ENCODE measurements at places on chromosomes 7 and 10. TPM values are rescaled to one million over a fixed set of nuclear protein-coding genes. Genes with fewer than 3 reads are reported as not detected.

DNA sequence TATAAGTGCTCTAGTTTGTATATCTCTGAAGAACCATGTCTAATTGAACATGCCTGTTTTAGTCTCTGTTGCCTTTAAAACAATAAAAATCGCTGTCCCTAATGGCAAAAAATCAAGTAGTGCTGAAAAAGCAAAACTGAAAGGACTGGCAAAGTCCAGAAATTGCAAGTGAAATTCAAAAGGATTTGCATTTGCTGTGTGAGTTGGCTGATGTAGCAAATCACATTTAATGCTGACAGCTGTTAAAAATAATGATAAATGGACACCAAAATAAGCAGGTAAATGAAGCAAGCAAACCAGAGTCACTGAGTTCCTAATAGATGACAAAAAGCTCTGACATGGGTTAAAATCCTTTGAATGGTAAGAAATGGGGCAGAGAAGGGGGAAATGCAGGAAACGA lies 874.1 kb downstream of the GRM8 start:
- no peaks in the 10 kb centered on the region for H3K4me1 ChIP-seq
- H3K4me3 ChIP-seq, result no peak overlapping the region
- no peaks in the 10 kb centered on the region for H3K36me3 ChIP-seq
- DNase-seq, result no peak
- peak overlapping the region; percentile 24 for H3K27ac ChIP-seq

GRCh38 chr10:96212911-96213310 lies 58.5 kb downstream of the BLNK start:
- H3K27me3 ChIP-seq, result no peaks in the 10 kb centered on the region
- no peak overlapping the region for H3K27ac ChIP-seq
- no peak for DNase-seq
- no peaks in the 10 kb centered on the region for H3K36me3 ChIP-seq
- no peaks in the 10 kb centered on the region for H3K4me1 ChIP-seq
- no peak overlapping the region for H3K4me3 ChIP-seq

DNA sequence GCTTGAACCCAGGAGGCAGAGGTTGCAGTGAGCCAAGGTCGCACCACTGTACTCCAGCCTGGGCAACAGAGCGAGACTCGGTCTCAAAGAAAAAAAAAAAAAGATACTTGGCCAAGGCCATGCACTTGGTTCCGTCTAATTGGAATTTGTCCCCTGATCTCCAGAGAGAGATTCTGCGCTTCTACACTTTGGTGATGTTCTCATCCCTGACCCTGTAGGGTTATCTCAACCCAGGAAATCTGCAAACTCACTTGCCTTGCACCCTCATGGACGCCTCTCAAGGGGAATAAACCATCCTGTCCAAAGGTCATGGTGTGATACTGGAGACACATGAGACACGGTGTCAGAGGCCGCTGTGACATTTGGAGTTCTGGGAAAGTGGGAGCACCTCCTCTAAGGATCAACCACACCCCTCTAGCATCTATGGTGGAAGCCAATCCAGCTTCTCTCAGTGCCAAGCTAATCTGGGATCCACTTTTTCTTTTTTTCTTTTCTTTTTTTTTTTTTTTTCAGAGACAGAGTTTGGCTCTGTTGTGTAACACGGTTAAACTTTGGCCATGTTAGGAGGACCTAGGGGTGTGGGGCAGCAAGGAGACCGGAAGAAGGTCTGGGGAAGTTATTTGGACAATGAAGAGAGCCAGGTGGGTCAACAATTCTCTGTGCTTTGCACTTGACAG lies 7.8 kb upstream of the POR start:
- no peaks in the 10 kb centered on the region for H3K27me3 ChIP-seq
- no peak overlapping the region for H3K4me3 ChIP-seq
- peaks cover 9% of the 10 kb centered on the region for H3K4me1 ChIP-seq
- no peak for DNase-seq
- no peaks in the 10 kb centered on the region for H3K36me3 ChIP-seq
- H3K27ac ChIP-seq, result peak overlapping the region; percentile 82

- H3K27ac ChIP-seq, result no peak overlapping the region
- H3K27me3 ChIP-seq, result peaks cover 4% of the 10 kb centered on the region
- DNase-seq, result no peak
- no peaks in the 10 kb centered on the region for H3K36me3 ChIP-seq
Measured at GRCh38 chr7:2479276-2480069, 3.3 kb upstream of the GRIFIN start.

- peaks cover 4% of the 10 kb centered on the region for H3K4me1 ChIP-seq
- no peak overlapping the region for H3K4me3 ChIP-seq
- no peak overlapping the region for H3K27ac ChIP-seq
Measured at GRCh38 chr7:8155836-8156235, 106.1 kb downstream of the ICA1 start.

DNA sequence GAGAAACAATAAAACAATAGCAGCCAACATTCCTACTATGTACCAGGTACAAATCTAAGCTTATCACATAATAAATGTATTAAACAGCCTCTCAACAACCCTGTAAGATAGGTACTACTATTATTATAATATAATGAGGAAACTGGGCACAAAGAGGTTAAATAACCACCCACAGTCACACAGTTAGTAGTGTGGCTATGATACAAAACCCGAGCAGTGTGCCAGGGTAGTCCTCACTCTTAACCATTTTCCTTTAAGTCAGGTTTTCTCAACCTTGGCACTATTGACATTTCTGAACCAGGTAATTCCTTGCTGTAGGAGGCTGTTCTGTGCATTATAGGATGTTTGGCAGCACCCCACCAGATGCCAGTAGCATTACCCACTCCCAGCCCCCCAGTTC lies 48.8 kb downstream of the DNAJC1 start:
- H3K36me3 ChIP-seq, result no peaks in the 10 kb centered on the region
- DNase-seq, result no peak
- H3K4me1 ChIP-seq, result peaks cover 1% of the 10 kb centered on the region
- H3K4me3 ChIP-seq, result no peak overlapping the region

DNA sequence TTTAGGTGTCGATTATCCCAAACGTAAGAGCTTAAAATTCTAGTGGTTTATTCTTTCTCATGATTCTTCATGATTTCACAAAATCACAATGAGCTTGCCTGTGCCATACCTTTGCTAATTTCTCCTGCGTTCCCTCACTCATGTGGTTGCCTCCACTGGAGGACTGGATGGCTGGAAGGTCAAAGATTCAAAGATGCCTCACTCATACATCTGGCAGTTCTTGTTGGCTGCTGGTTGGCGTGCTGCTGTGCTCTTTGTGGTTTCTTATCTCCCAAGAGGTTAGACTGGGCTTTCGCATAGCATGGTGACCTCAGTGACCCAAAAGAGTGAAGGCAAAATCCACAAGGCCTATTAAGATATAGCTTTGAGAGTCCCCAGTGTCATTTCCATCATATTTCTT lies 877.6 kb upstream of the AUTS2 start:
- peaks cover 6% of the 10 kb centered on the region for H3K27me3 ChIP-seq
- DNase-seq, result no peak

DNA sequence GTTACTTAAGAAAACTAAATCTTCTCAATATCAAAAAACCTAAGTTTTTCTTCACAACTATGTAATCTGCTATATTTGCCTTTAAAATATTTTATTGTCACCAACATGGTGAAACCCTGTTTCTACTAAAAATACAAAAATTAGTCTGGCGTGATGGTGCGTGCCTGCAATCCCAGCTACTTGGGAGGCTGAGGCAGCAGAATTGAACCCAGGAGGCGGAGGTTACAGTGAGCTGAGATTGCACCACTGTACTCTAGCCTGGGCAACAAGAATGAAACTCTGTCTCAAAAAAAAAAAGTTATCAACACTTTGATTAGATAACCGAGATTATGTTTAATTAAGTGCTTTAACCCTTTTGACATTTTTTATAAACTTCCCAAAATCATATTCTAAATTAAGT lies 28.3 kb upstream of the CLDN4 start:
- H3K27me3 ChIP-seq, result peaks cover 23% of the 10 kb centered on the region
- H3K4me1 ChIP-seq, result no peaks in the 10 kb centered on the region
- DNase-seq, result no peak
- no peak overlapping the region for H3K27ac ChIP-seq
- H3K36me3 ChIP-seq, result no peaks in the 10 kb centered on the region

DNA sequence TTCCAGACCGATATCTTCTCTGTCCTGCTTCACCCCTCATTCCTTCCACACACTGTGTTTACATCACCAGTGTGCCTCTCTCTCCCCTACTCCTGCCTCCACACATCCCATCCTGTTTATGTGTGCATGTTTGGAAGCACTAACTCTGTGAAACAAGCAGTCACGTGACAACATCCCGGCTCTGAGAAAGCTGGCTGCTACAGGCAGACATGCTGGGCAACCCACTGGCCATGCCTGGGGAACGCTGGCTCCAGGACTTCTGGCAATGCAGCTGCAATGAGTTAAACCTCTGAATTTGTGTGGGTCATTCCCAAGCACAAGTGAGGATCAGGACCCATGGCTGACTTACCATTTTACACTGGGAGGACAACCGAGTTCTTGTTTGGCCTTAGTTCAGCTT lies 74.0 kb downstream of the WNT2 start:
- H3K4me3 ChIP-seq, result no peak overlapping the region
- no peak overlapping the region for H3K27ac ChIP-seq
- H3K36me3 ChIP-seq, result no peaks in the 10 kb centered on the region
- H3K4me1 ChIP-seq, result peaks cover 1% of the 10 kb centered on the region

GRCh38 chr7:4017785-4018184 lies 664.3 kb upstream of the FOXK1 start:
- no peak overlapping the region for H3K4me3 ChIP-seq
- no peak for DNase-seq
- H3K36me3 ChIP-seq, result peaks cover 50% of the 10 kb centered on the region
- no peaks in the 10 kb centered on the region for H3K27me3 ChIP-seq
- H3K27ac ChIP-seq, result no peak overlapping the region
- H3K4me1 ChIP-seq, result no peaks in the 10 kb centered on the region

GRCh38 chr7:106365252-106366005 lies 80.6 kb upstream of the NAMPT start:
- DNase-seq, result no peak
- H3K4me1 ChIP-seq, result no peaks in the 10 kb centered on the region
- H3K27me3 ChIP-seq, result peaks cover 12% of the 10 kb centered on the region
- H3K36me3 ChIP-seq, result no peaks in the 10 kb centered on the region

DNA sequence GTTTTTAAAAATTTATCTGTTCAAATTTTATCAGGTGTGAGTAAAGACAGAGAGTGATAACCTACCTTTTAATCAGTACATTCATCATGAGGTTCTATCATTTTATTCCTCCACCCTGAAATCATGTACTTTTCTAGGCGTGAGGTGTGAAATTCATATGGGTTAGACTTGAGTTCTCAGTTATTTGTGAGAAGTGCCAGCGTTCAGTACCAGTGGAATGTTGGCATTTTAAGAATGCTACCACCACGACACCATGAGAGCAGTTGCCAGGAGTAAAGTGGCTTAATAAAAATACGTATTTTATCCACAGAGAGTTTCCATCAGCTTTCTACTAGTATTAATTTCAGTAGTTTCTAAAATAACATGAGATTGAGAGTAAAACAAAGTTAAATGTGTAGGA lies 104.1 kb upstream of the FERD3L start:
- H3K27me3 ChIP-seq, result no peaks in the 10 kb centered on the region
- DNase-seq, result no peak
- no peaks in the 10 kb centered on the region for H3K36me3 ChIP-seq

- no peak overlapping the region for H3K4me3 ChIP-seq
- no peak overlapping the region for H3K27ac ChIP-seq
- peaks cover 33% of the 10 kb centered on the region for H3K27me3 ChIP-seq
- DNase-seq, result no peak
Measured at GRCh38 chr7:282621-283020, 7.3 kb upstream of the FOXL3 start.

DNA sequence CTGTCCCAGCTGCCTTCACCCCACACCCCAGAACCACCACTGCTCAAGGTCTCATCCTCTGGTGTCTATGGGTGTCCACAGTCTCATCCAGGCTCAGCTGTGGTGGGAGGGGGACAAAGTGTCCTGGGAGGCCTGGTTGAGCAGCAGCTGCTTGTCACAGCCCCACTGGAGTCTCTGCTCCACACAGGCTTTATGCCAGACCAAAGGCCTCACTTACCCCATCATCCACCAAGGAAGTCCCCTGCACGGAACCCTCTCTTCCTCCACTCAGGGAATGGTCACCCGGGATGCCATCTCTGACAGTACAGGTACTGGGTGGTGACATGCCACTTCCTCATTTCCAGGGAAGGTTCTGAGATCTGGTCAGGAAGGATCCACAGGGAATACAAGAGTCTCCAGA lies 925.4 kb upstream of the ZNF722 start:
- H3K27me3 ChIP-seq, result no peaks in the 10 kb centered on the region
- H3K27ac ChIP-seq, result no peak overlapping the region
- no peaks in the 10 kb centered on the region for H3K4me1 ChIP-seq
- no peak for DNase-seq
- H3K4me3 ChIP-seq, result no peak overlapping the region
- H3K36me3 ChIP-seq, result peaks cover 8% of the 10 kb centered on the region

DNA sequence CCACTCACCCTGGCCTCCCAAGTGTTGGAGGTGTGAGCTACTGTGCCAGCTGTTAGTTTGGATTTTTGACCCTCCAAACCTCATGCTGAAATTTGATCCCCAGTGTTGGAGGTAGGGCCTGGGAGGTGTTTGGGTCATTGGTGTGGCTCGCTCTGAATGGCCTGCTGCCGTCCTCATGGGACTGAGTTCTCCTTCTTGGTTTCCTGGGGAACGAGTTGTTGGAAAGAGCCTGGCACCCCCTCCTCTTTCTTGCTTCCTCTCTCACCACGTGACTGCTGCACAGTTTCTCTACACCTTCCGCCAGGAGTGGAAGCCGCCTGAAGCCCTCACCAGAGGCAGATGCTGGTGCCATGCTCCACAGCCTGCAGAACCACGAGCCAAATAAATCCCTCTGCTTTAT lies 253.5 kb downstream of the PHTF2 start:
- H3K27me3 ChIP-seq, result no peaks in the 10 kb centered on the region
- H3K4me3 ChIP-seq, result no peak overlapping the region
- H3K27ac ChIP-seq, result peak overlapping the region; percentile 43

- peaks cover 15% of the 10 kb centered on the region for H3K4me1 ChIP-seq
- no peaks in the 10 kb centered on the region for H3K27me3 ChIP-seq
- no peak overlapping the region for H3K4me3 ChIP-seq
- no peak overlapping the region for H3K27ac ChIP-seq
- H3K36me3 ChIP-seq, result no peaks in the 10 kb centered on the region
Measured at GRCh38 chr7:29457141-29457561, 106.5 kb upstream of the PRR15 start.

DNA sequence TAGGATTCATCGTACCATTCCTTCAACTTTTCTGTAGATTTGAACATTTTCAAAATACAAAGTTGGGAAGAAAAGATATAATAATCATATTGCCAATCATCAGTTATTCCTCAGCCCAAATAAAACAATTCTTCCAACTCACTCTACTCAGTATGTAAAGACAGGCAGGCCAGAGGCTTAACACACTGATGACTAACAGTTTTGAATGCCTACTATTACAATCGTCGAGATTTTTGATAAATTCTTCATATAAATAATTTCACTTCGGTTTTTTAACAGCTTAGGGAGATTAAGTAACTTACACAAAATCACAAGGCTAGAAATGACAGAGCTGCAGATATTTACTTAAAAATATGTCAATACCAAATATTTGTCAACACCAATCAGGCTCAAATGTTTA lies 17.6 kb downstream of the CYTH3 start:
- no peak overlapping the region for H3K4me3 ChIP-seq
- peaks cover 16% of the 10 kb centered on the region for H3K27me3 ChIP-seq
- H3K27ac ChIP-seq, result no peak overlapping the region
- no peak for DNase-seq

CPA2 gene
- total RNA-seq, result 85.0 TPM

AP1S1 gene
- total RNA-seq, result 61.3 TPM

Data from progenitor cell of endocrine pancreas (in vitro differentiated cells).